ENCODE measurements at places on chromosomes 4 and X.
A peak's percentile ranks its signal among the peaks of the same experiment; 100 is the strongest.

DNA sequence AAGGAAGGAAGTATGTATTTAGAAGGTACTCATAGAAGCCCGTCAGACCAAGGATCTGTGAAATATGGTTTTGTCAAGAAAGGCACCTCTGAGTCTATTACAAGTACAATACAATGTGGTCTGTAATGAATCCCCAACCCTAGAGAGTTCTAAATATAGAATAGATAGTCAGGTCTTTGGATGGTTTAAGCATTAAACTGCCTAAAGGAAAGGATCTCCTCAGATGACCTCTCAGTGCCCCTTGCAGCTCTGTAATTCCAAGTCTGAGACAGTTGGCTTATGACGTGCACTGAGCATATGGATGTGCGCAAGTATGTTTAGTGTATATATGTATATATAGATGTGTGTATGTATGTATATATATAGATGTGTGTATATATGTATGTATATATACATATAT is 62.0 kb downstream of the CCSER1 start:
- no peak for DNase-seq

DNA sequence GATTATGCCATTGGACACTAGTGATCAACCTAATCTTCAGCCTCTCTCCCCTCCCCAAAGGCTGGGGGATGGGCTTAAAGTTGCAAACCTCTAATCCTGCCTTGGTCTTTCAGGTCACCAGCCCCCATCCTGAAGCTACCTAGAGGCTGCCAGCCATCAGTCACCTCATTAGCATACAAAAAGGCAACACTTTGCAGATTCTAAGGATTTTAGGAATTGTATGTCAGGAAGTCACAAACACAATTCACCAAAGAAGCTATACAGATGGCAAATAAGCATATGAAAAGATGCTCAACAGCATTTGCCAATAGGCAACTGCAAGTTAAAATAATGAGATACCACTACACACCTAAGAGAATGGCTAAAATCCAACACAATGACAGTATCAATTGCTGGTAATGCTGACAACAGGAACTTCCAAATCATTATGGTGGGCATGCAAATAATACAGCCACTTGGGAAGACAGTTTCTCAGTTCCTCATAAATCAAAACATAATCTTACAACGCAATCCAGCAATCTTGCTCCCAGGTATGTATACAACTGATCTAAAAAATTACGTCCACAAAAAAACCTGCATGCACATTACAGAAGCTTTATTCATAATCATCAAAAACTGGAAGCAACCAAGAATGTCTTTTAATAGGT is 9.0 kb upstream of the PIM2 start:
- no peak for DNase-seq

- DNase-seq: peak; percentile 39
These were observed 807 bp downstream of the USP9X start for GRCh38 chrX:41085878-41086626.

- no peak for DNase-seq
These were observed 5.3 kb downstream of the PCGF3 start for GRCh38 chr4:710916-711315.

DNA sequence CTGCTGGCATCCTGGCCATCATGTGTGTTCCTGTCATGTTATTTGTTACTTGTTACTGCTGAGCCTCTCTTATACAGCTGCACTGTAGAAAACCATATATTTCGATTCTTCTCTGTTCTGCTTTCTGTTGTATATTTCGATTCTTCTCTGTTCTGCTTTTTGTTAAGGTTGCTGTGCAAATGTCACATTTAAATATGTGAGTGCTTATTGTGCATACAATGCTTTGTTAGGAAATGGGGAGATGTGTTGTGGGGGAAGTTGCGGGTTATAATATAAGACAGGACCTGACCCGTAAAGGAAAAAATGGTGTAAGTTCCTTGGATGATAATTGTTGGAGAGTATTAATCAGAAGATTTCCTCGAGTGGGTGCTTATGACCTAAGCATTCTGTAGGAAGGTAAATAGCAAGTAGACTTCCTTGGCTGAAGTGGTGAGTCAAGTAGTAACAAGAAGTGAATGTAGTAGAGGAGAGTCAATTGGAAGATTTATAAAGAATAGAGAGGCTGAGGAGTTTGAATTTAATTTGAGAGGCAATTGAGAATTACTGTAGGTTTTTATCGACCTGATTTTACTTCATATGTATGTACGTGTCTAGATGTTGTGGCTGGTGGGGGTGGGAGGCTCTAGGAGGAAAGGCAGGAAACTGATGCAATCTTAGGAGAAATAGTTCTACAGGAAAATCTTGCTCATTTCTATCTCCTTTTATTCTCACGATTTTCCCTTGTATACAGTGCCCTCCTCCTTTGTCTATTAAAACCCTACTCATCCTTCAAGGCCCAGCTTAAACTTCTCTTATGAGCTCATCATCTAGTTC is 8.5 kb downstream of the OGT start:
- DNase-seq: no peak

DNA sequence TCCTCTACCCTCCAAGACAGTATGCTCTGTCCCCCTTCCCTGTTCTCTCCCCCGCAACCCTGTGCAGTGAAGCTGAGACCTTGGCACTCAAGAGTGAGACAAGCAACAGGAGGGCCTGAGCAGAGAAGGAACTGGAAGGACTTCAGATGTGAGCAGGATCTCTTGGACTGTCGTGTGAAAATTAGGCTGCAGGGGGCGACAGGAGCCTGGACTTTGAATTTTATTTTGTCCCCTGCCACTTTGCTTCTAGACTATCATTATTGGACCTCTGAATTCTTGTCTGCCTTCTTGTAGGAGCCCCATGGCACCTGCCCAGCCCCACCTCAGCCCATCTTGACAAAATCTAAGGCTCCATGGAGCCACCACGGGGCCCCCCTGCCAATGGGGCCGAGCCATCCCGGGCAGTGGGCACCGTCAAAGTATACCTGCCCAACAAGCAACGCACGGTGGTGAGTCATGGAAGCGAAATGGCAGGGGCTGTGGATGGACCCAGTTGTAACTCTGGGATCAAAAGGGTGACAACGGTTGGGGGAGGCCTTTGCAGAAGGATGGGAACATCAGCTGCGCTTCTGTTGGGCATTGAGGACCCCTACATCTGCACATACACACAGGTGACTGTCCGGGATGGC is 1.7 kb downstream of the ARAF start:
- no peak for DNase-seq

DNA sequence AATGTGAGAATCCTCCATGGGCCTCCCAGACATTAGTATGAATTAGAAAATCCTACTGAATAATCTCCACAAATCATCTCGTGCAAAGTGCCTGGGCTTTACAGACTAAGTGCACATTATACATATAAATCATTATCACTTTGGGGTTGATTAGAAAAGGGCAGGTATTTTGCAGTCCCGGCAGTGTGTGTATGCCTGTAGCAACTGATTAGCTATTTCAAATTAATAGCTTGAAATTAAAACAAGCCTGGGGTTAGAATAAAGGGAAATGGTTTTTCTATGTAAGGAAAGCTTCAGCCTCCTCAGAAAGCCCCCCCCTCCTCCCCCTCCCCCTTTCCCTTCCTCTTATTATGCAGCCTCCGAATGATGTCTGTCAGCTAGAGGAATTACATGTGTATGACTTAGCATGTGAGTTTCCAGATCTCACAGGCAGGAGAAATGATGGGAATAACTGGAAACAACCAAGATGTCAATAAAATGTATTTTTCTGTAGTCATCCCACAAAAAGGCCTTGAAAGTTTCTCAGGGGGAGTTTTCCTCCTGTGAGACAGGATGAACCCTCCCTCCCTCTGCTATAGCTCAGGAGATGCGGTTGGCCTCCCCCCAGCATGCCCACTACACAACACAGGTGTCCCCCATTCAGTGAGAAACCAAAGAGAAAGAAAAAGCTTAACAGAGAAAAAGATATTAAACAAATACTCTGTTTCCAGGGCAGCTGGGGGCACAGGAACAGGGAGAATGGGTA is 41.2 kb upstream of the RASGEF1B start:
- DNase-seq: no peak

DNA sequence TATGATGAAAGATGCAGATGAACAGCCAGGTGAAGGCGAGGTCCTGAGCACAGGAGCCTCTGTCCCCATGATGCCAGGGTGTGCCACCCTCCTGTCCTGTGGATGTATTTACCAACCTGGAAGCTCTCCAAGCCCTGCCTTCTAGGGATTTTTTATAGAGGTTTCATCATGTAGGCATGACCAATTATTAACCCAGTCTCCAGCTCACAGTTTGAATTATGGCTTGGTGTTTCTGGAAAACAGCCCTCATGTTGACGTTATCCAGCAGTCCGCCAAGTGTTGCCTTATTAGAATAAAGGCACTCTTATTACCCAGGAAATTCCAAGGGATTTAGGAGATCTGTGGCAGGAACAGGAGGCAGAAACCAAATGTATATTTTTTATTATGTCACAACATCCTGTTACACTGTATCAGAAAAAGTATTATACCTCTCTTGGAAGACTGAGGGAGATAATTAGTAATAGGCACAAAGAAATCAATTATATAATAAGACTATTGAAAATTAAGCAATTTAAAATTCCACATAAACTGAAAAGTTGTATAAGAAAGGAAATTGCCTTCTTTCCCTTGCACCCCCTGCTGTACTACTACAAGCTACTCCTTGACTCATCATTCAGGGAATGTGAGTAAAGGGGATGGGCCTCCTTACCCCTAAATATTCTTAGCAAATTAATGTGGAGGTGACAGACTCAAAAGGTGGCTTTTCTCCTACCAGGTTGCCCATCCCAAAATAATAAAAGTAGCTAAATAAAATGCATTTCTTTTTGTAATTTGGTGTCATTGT is 129.6 kb downstream of the ZNF330 start:
- no peak for DNase-seq

- DNase-seq: no peak
These were observed 189.5 kb downstream of the GASK1B start for GRCh38 chr4:157983300-157983699.

- DNase-seq: no peak
These were observed 1.2 kb downstream of the RAP1GDS1 start for GRCh38 chr4:98262431-98262830.

DNA sequence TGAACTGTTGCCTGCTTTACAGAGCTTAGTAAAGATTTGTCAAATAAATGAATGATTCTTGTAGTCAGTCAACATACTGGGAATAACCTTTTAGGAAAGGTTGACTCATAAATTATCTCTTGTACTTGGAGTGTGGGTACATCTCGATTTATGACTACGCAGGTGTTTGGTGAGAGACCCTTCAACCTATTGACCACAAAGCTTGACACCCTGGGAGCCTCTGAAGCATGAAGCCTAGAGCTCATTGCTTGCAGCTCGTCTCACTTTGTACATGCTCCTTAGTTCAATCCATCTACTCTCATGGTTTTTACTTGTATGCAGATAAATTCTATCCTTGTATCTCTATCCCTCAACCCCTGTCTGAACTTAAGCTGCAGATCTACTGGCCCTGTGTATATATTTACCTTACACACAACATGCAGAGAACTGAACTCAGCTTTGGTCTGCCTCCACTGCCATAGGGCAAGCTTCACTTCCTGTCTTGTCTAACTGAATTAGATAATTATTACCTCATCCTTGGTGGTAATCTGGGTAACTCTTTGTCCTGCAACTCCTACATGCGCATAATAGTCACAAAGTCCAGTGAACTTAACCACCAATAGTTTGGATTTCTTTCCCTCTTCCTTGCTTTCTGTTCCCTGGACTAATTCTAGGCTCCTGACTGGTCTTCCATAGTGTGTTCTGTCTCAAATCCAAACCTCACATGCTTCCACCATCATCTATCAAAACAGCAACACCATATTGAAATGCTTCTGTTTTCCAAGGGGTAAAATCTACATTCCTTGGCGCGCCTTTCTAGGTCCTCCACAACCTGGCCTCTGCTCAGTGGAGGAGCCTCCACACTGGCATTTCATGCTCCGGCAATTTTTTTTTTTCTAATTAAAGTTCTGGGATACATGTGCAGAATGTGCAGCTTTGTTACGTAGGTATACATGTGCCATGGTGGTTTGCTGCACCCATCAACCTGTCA is 32.2 kb upstream of the FAT1 start:
- no peak for DNase-seq

- no peak for DNase-seq
These were observed 101.9 kb downstream of the AMMECR1 start for GRCh38 chrX:110216027-110216426.

DNA sequence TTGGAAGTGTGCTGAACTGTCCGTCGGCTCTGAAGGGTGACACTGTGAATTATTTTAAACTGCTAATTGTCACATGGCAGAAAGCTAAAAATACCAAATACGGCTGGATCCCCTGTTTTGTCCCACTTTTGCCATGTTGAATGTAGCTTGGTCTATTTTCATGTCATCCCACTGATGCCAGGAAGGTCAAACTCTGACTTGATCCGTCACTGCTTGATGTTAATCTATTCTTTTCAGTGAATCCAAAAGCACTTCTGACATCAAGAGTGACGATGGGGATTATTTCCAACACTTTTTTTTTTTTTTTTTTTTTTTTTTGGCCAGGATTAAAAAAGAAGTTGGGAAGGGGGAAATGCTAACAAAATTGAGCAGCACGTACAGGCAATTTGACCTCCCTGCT is 734.6 kb upstream of the TENM3 start:
- no peak for DNase-seq

GRCh38 chr4:183755596-183755995 is 96.5 kb downstream of the TRAPPC11 start:
- no peak for DNase-seq

- DNase-seq: no peak
These were observed 313.7 kb upstream of the SMIM31 start for GRCh38 chr4:164440199-164440598.

DNA sequence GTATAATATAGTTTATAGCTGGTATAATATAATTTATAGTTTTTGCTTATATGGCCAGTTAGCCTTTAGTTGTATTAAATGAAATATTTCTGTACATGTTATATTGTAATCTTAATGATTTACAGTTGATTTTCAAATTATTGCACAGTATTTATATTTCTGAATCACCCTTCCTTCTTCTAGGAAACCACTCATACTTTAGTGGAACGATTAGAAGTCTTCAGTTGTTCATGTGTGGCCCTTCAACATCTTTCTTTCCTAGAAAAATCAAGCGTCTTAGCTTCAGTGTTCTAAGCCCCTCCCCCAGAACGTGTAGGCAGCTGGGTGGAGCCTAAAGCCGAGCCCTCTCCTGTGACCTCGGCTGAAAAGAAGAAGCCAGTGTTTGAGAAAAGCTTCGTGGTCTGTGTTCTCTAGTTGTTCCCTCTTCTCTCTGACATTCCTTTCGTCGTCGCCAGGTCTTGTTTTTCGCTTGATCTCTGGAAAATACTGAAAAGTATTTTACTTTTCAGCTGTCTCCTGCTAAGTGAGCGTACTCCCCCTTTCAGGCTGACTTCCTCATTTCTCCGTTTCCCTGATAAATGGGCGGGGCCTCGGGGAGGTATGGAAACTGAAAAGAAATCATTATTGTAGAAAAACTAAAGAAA is at the start of gene C4orf33:
C4orf33 (plus strand) TSS at position 342 of the 644 bp plus-strand sequence. CDS start 6,459 bp downstream, outside the sequence.
- DNase-seq: no peak

GRCh38 chrX:154850957-154851611 is 16.6 kb upstream of the SMIM9 start:
- no peak for DNase-seq
